ENCODE measurements at places on chromosomes 3 and 15.

GRCh38 chr15:29942143-29942542 is 119.9 kb upstream of the TJP1 start:
- no peak for DNase-seq

DNA sequence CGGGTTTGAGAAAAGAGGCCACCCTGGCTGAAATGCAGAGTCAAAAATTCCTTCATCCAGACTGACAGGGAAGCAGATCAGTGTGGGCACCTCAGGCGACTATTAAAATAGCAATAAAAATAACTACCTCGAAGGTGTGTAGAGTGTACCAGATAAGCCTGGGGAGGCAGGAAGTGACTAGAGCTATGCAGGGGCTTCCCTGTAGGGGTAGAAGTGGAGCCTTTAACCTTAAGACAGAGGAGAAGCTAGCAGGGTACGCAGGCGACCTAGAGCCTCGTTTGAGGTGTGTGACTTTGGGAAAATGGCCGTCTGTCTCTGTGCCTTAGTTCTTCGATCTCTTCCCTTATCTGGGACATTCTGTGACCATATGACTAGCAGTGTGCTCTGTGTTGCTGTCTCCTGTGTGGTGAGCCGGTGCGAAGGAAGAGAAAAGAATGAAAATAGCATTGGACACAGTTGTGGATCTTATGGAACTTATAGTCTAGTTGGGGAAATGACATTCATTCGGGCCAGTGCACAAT is 17.6 kb downstream of the BHLHE40 start:
- DNase-seq = no peak

GRCh38 chr3:567488-568185 is 371.1 kb downstream of the CHL1 start:
- DNase-seq = no peak

DNA sequence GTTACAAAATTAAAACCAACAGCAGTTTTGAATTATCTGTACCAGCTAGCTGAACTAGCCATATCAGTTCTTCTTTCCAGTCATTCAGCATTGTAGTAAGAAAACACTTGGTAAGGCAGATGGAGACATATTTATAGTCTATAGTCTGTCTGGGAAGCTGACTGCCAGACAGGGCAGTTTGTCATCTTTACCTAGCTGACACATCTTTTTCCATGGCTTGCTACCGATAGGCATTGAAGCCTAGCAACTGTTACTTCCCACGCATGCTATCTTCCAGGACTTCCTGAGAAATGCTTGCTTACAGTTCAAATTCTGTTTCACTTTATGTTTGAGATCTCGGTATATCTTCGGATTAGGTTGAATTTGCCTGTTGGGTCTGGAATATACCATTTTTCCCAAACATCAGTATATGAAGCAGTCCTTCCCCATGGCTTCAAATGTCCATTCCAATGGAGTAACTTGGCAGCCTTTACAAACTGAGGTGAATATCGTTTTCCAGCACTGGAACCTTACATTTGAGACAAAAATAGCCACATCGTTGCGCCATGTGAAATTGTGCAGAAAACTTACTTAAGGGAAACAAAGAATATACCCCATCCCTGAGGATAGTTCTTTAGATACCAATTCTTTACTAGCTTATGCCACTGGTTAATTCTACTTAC is 8.8 kb downstream of the GNL3 start:
- no peak for DNase-seq

DNA sequence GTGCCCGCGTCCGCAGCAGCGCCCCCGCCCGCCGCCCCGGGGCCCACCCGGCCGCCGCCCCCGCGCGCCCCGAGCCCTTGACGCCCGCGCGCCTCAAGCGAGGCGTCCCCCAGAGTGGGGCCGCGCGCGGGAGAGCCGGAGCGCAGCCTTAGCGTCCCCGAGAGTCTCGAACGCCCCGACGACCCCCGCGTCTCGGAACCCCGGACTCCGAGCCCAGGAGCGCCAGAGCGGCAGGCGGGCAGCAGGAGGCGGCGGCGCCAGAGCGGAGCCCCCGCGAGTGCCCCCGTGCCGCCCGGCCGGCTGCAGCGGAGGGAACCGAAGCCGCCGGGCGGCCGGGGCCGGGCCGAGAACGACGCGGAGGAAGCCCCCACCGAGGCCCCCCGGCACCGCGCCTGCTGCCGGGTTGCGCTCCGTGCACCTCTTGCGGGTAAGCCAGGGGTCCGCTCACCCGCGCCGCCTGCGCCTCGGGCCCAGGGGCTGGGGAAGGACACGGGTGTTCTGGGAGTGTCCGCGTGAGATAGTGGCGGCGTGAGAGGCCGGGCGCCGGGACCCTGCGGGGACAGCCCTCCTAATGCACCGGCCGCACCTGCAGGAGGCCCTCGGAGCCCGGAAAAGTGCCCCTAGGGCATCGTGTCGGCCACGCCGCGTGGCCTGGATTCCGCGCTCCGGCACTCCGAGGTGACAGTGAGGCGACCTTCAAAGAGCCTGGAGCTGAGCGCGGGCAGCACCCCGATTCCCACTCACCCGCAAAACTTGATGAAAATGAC is 52.0 kb upstream of the ULK4 start:
- DNase-seq = no peak

- DNase-seq = no peak
Observed at GRCh38 chr3:165513715-165514701, 317.8 kb upstream of the SLITRK3 start.

DNA sequence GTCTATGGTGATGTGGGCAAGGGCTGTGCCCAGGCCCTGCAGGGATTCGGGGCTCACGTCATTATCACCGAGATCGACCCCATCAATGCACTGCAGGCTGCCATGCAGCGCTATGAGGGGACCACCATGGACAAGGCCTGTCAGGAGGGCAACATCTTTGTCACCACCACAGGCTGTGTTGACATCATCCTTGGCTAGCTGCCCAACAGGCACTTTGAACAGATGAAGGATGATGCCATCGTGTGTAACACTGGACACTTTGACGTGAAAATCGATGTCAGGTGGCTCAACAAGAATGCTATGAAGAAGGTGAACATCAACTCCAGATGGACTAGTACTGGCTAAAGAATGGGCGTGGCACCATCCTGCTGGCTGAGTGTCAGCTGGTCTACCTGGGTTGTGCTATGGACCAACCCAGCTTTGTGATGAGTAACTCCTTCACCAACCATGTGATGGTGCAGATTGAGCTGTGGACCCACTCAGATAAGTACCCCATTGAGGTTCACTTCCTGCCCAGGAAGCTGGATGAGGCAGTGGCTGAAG is 6.1 kb upstream of the USP8 start:
- DNase-seq = no peak

DNA sequence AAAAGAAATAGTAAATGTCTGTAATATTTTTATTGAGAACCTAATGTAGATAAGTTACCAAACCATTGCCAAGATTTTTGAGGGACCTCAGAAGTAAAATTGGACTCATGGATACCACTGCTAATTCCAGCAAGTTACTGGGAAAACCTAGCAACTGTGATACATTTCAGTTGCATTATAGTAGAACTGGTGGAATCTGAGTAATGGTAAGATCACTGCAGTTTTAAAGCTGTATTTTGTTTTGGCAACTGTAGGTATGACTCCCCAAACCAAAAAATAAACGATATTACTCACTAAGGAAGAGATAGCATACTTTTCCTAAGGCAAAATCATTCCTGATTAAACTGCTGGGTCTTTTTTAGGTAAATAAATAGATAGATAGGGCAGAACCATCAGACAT is 54.0 kb downstream of the ARMC8 start:
- DNase-seq = no peak

DNA sequence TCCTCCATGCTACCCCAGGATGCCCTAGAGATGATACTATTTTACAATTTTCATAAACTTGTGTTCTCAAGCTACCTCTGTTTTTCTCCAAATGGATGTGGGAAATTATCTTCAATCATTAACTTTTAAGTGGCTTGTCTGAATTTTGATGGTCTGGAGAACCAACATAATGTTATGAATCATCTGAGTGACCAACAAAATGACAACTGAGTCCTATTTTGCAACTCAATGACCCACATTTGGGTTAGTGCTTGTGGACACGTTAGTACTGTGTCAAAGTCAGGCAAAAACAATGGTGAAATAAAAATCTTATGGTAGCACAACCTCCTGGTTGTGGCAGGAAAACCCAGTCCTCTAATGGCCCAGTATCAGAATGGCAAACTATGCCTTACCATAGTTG is 352.4 kb upstream of the ZNF385D start:
- no peak for DNase-seq

DNA sequence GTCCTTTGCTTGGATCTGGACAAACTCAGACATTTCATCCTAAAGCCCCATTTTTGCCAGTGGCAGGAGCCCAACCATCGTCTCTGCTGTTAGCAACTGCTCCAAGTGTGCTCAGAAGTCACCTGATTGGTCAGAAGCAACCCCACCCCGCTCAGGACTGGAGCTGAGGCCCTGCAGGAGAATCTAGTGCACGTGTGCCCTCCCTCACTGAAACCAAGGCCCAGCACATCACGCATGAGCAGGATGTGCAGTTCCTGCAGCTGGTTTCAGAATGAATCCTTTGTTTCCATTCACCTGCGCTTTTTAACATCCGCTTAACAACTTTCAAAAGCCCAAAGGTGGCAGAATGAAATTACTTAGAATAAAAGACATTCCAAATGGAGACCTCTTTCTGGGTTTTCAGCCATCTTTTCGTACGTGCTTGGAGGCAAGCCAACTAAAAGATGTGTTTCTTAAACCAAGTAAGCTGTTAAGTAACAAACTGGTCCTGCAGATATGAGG is 81.2 kb downstream of the SRGAP3 start:
- no peak for DNase-seq

DNA sequence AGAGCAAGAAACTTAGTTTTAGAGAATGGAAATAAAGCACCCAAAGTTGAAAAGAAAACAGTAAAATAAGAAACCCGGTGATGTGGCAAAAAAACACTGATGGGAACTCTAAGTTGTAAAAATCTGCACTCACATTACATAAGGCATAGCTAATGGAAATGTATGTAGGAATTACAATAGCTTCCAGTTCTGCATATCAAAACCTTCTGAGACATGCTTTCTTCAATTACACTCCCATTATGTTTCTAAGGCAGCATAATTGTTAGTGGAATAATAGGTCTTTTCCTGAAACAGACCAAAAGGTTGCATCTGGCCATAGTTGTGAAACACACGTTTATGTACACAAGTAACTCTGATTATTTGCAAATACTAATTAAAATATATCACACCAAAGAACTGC is 41.4 kb downstream of the SLC30A4 start:
- DNase-seq = no peak

GRCh38 chr3:142960322-142960850 is 3.1 kb downstream of the PAQR9 start:
- peak; percentile 7 for DNase-seq

GRCh38 chr3:148604270-148605085 is 93.2 kb upstream of the AGTR1 start:
- no peak for DNase-seq

DNA sequence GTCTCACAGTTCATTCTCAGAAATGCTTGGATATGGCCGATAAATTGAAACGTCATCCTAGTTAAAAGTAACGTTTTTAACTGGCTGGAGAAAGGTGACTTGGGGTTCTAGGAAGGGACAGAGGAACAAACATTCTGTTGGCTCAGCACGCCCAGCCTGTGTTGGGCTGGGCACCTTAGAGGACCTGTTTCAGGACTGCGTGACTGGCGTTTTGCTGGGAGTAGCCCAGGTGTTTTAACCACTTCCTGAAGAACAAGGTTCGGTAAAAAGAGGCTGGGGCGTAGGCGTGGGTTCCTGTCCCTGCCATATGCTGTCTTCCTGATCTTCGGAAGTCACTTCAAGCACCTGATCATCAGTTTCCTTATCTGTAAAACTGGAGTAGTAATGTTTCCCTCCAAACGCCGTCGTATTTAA is 1.1 kb upstream of the TLNRD1 start:
- DNase-seq = no peak

DNA sequence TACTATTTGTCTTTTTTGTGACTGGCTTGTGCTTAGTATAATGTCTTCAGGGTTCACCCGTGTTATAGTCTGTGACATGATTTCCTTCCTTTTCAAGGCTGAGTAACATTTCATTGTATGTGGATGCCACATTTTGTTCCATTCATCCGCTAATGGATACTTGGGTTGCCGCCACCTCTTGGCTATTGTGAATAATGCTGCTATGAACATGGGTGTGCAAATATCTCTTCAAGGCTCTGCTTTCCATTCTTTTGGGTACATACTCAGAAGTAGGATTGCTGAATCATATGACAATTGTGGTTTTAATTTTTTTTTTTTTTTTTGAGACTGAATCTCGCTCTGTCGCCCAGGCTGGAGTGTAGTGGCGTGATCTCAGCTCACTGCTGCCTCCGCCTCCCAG is 15.4 kb downstream of the CRTC3 start:
- no peak for DNase-seq

GRCh38 chr3:46112296-46112695 is 85.0 kb upstream of the XCR1 start:
- no peak for DNase-seq

GRCh38 chr3:187828579-187829452 is 83.5 kb upstream of the BCL6 start:
- no peak for DNase-seq

DNA sequence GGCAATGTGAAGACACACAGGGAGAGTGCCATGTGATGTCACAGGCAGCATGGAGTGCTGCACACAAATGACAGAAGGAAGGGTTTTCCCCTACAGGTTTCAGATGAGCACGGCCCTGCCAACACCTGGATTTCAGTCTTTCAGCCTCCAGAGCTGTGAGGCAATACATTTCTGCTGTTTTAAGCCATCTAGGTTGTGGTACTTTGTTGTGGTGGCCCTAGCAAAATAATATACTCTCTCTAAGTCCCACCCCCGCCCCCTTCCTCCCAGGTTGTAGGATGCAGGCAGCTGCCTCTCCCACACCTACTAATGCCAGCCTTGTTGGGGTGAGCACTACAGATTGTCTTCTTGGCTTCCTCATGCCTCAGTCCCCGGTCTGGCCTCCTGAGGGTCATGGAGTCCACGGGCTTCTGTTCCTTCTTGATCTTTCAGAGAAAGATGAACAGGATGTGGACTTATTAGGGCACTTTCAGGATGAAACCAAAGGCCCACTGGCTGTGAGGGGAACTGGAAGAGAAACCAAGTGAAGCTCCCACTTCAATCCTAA is 180.0 kb downstream of the CD47 start:
- no peak for DNase-seq

- DNase-seq = no peak
Observed at GRCh38 chr15:58221591-58222241, 83.5 kb downstream of the AQP9 start.

- no peak for DNase-seq
Observed at GRCh38 chr3:19527746-19528145, 379.4 kb downstream of the KCNH8 start.

All from NCI-H774 (cell line).